Stimulated activated CD4-positive, alpha-beta T cell treated with anti-CD3 and anti-CD28 coated beads, Interleukin-1b, Interleukin-23, amount 100 ng/mL, for 1 hour (primary cell): ENCODE measurements at places on chromosomes 7 and 10.

DNA sequence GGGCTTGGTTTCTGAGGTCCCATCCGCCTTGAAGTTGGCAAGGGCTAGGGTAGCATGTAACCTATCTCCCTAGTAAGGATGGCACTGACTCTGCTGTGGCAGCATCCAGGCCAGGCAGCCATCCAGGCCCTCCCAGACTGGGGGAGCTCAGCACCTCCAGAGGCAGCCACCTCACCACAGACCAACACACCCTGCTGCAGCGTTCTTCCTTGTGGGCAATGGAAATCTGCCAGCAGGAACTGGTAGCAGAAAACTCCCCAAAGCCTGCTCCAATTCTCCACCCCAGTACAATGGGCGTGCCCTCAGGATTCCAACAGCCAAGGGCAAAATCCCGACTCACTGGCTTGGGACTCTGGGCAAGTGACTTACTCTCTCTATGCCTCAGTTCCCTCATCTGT is 27.5 kb downstream of the DLG5 start:
- no peak for DNase-seq

GRCh38 chr10:100516847-100517246 is 2.8 kb downstream of the SEC31B start:
- DNase-seq, result no peak

GRCh38 chr7:79828866-79829265 is 305.8 kb upstream of the GNAI1 start:
- DNase-seq, result no peak

GRCh38 chr7:40765639-40766038 is 630.8 kb downstream of the SUGCT start:
- DNase-seq, result no peak

- DNase-seq, result no peak
Measured at GRCh38 chr7:111931016-111931517, 275.1 kb downstream of the DOCK4 start.

DNA sequence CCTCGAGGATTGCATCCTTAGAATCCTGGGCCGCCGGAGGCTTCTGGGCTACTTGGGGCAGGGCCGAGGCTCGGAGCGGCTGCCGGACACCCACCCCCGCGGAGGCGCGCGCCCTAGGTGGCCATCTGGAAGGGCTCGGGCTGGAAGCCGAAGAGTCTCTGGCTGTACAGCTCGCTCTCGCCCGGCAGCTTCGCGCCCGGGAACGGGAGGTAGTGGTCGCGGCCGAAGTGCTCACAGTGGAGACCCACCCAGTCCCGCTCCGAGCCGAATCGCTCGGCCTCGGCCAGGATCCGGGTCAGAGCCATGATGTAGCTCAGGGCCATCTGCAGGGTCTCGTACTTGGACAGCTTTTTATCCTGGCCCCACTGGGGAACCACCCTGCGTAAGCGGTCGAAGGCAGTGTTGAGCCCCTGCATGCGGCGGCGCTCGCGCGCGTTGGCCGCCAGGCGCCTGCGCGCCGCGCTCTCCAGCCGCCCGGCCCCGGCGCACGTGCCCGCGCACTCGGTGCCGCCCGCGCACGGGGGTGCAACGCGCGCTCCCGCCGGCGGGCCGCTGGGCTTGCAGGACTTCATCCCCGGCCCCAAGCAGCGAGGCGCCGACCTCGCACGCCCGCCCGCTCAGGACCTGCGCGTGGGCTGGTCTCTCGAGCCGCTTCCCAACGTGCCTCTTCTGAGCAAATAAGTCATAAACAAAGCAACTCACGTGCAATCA is 652 bp downstream of the ATOH7 start:
- DNase-seq, result no peak

DNA sequence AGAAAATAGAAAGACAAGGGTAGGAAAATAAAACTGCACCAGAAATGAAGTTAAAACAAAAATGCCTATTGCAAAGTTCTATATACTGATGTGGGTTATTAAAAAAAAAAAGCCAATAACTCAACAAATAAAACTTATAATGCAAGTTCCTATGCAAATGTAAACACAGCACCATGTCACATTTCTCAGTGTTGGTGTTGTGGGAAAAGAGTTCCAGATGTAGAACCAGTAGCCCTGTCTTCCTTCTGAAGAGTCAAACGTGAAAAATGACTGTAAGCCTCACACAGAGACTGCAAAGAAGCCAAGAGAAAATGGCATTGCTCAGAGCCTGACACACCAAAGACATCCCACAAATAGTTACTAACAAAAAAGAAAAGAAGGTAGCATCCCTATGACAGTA is 10.1 kb downstream of the PON2 start:
- DNase-seq, result no peak

DNA sequence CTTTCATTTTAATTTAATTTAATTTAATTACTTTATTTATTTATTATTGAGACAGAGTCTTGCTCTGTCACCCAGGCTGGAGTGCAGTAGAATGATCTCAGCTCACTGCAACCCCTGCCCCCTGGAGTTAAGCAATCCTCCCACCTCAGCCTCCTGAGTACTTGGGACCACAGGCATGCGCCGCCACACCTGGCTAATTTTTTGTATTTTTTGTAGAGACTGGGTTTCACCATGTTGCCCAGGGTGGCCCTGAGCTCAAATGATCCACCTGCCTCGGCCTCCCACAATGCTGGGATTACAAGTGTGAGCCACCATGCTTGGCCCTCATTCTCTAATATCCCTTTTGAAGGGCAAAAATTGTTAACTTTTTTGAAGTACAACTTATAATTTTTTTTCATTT is 92.9 kb downstream of the XRCC2 start:
- DNase-seq, result no peak

- no peak for DNase-seq
Measured at GRCh38 chr10:78464856-78465267, 431.2 kb downstream of the RPS24 start.

DNA sequence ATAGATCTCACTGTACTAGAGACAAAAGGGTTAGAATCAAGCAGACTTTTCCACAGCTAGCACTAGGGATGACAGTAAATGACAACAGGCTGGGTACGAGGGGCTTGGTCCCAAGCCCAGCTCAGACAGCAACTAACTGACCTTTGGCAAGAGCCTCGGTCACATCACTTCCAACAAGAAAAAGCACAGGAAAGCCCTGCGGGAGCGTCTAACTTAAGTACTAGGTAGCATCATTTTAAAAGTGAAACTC is 22.8 kb downstream of the CALML3 start:
- DNase-seq, result no peak

DNA sequence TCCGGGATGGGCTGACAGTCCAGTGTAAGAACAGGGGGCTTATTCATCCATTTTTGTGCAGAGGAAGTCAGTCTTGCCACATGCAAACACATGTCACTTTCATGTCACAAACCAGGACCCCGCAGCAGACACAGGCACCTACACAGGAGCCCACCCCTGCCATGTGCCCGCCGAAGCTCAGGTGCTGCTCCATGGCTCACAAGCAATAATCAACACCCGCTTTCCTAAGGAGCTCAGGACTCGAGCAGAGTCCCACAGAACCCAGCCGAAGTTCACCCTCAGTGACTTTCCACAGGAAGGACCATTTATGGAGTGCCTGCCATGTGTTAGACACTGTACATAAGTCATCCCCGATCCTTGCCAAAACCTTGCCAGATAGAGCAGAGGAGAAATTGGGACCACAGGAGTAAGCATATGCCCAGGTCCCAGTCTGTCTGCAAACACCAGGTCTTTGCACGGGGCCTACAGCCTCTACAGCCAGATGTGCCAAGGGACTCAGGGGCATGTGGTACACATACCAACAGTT is 99.4 kb downstream of the EBF3 start:
- DNase-seq, result no peak
